NCI-H1694 treated with DMSO at 0.1 percent for 48 hours (cell line): ENCODE measurements at places on chromosomes 13 and 19.

- peak; percentile 19 for DNase-seq
These were observed 749 bp downstream of the GATAD2A start for GRCh38 chr19:19405971-19406877.

DNA sequence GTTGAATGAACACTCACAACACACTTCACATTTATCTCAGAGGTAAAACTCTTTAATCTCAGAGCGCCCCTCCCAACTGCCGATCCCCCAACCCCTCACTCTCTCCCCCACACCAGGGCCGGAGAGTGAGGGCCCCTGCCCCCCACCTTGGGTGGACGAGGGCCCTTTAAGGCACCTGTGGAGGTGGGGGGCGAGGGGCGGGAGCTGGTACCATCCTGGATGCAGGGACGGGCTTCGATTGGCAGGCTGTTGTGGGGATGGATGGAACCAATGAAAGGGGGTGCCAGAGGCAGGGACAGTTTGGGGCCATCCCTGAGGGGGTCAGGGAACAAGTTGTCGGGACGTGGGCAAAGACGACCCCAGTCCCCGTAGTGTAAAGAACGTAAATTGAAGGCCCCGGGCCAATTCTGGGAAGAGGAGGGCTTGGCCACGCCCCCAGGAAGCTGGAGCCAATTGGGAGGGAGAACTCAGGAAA, 1.7 kb upstream of the PNKP start:
- no peak for DNase-seq

GRCh38 chr19:47209319-47210179, 21.4 kb downstream of the BBC3 start:
- no peak for DNase-seq

DNA sequence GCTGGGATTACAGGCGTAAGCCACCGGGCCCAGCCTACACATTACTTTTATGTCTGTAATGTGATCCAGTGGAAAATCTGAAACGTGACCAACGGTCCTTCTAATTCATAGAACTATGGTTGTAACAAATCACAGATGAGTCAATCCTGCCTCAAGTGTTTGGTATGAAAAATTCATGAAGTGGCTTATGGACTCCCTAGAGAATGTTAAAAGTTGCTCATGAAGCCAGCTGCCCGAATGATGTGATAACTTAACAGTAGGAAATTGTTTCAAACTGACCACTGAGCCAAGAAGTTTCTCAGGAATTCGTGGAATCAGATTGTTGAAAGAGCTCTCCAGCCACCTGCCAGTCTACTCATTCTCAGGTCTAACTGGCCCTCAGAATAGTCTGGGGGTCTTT, 59.4 kb upstream of the FARP1 start:
- no peak for DNase-seq

GRCh38 chr13:48838193-48838973, 137.3 kb upstream of the FNDC3A start:
- DNase-seq = no peak

DNA sequence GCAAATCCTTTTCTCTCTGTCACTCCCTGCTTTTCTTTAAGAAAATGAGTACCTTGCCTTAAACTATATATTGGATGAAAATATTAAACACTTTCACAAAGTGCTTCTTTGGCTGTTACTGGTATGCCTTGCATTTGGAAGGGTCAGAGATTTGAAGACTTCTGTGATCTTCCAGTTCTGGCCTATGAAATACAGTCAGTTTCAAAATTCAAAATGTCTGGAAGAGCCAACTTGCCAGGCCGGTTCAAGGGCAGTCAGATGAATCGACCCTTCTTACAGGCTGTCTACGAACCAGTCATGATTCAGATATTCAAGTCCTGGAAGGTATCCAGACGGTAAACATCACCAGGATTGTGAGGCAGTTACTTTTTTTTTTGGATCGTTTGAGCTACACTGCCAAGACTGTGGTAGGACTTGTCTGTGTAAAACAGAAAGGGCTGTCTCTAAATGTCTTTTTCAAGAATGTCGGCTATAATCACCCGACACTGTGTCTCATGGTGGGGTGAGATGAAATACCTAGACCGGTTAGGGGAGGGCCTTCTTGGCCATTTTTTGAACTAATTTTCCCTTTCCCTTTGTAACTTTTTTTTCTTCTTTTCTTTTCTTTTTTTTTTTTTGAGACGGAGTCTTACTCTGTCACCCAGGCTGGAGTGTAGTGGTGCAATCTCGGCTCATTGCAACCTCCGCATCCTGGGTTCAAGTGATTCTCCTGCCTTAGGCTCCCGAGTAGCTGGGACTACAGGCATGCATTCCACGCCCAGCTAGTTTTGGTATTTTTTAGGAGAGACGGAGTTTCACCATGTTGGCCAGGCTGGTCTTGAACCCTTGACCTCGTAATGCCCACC, 11.2 kb downstream of the ACTN4 start:
- DNase-seq = peak; percentile 82

GRCh38 chr13:36717966-36718545, 44.2 kb downstream of the SERTM1 start:
- no peak for DNase-seq

DNA sequence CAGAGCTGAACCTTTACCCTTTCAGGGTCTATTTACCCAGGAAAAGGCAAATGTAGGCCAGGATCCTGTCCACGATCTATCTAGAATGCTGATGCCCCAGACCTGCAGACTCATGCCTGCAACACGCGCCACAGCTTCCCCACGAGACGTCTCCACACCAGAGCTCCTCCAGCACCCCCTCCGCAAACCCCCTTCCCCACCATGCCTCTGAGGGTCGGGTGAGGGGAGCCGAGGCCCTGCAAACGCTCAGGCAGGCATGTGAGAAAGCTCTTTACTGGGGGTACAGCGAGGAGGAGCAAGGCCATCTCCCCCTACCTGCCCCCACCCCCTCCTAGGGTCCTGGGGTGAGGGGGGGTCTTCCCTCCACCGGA, 8.9 kb downstream of the DYRK1B start:
- no peak for DNase-seq

- DNase-seq = no peak
These were observed 166.1 kb downstream of the ITGBL1 start for GRCh38 chr13:101618440-101619187.

DNA sequence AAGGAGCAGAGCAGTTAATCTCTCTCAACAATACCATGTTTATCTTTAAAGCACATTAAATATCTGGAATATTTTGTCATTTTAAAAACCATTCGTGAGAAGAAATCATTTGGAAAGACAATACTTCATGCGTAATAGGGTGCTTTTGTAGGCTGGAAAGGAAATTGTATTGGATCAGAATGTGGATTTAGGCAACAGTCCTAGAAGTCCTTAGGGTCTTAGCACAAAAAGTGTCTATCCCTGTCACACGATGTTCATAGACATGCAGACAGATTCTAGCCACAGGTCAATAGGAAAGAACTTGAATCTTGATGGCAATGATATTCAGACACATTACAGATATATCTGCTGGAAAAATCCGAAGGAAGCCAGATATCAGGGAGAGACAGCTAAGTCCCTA, 156.0 kb downstream of the KCTD12 start:
- DNase-seq = no peak

GRCh38 chr19:51292971-51293370, 18.5 kb upstream of the IGLON5 start:
- DNase-seq = no peak

DNA sequence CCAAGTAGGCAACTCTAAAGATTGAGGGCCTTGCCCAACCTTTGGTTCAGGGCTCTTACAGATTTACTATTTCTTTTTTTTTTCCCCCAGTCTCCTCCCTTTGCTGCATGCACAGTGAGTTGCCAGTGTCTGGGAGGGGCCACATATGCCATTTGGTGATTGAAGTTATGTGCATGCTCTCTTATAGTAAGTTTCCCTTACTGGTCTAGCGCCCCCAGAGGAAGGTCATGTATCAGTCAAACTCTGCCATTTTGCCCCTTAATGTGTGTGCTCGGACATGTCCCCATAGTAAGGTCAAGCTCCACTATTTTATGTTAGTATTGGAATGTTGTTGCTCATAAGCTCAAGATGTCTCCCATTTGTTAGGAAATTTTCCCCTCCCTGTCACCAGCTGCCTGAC, 1138.0 kb upstream of the SLC10A2 start:
- no peak for DNase-seq

GRCh38 chr13:99302637-99303505, 4.3 kb downstream of the GPR183 start:
- DNase-seq = no peak

DNA sequence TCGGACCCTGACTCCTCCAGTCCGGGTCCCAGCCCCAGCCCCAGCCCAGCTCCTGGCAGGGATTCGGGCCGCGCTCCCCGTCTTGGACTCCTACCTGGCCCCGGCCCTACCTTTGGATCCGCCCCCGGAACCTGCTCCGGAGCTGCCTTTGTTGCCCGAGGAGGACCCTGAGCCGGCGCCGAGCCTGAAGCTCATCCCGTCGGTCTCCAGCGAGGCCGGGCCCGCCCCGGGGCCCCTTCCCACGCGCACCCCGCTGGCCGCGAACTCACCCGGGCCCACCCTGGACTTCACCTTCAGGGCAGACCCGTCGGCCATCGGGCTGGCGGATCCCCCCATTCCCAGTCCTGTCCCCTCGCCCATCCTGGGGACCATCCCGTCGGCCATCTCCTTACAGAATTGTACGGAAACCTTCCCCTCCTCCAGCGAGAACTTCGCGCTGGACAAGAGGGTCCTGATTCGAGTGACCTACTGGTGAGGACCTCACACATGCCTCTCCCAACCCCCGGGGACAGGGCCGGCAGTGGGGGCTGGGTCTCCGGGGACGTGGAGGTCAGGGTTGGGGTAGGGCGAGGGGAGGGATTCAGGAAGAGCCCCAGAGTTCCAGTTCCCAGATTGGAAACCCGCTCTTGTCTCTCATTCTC, 732 bp downstream of the SELENOV start:
- no peak for DNase-seq

DNA sequence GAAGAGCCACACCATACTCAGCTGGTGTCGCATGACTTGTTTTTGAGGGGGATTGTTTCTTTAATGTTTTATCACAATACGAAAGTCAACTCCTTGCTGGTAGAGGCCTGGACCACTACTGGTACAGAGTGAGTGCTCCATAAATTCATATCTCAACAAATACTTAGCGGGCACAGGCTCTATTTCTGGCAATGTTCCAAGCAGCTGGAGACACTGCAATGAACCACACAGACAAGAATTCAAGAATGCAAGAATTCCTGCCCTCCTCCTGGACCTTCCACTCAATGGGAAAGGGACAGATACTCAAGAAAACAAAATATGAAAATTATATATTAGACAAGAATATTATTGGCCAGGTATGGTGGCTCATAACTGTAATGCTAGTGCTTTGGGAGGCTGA, 5.1 kb upstream of the FXYD5 start:
- no peak for DNase-seq

DNA sequence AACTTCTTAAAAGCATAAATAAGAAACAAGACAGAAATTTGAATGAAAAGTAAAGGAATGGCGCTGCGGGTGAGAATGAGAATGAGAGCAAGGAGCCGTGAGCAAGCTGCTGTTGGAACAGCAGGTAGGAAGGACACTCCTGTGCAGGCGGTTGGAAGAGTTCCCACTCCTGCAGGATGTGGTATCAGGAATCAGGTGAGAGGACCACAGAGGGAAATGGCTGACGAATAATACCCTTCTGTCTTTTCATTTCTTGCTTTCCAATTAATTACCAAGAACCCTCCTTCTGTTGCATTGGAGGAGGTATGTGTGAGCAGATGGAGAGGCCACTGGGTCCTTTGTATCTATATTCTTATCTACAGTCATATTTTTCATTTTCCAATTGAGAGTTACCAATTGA, 1504.2 kb downstream of the EFNB2 start:
- no peak for DNase-seq

DNA sequence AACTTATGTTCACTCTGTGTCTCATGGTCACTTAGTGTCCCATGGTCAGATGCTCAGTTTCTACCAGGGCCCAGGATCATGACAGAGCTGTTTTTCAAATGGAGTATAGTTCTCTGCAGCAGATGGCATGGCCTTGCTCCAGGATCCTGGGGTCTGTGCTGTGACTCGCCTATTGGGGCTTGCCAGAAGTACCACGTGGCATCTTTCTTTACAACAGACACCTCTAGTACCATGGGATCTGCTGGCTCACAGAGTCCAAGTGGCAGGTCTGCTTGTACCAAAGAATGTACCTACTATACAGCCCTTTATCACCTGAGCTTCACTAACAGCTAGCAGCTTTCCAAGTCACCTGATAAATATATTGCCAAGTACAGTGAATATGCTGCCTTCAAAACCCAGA, 6.0 kb upstream of the RNF6 start:
- peak; percentile 86 for DNase-seq

DNA sequence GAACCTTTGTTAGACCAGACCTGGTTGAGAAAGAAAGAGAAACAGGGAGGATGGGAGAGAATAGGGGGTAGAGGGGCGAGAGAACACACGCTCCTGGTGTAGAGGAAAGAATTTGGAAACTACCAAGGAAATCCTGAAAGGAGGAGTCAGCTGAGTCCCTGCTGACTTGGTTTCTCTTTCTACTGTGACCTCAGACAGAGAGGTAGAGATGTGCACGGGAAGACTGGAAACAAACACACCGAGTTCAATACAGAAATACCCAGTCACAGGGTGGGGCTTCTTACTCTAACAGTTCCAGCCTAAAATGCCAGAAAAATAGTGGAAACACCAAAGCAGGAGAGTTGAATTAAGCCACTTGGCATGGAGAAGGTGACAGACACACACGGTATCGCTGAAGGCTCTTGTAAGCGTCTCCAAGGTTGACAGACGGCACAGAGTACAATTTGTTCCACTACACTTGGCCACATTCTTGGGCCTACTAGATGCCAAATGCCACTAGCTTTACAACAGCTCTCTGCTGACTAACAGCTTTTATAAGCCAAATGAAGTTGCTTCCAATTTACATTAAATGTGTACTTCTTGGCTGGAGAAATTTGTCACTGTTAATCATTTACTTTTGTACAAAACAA, 28.1 kb downstream of the LATS2 start:
- DNase-seq = peak; percentile 31

DNA sequence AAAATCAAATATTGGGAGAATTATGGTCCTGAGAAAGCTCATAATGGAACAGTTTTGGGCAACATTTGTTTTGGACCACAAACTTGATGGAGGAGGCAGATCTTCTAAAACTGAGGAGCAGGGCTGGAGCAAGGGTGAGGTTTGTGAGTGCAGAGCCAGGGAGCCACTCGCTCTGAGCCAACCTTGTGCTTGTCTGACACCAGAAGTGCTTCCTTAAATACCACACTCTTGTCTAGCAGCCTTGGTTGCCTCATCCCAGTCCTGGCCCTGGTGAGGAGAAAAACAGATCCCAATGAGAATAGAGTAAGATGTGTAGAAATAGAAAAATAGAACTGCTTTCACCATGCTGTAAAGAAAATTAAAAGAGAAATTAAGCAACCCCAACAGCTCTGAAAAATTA, 6.7 kb downstream of the ZNF317 start:
- DNase-seq = no peak

DNA sequence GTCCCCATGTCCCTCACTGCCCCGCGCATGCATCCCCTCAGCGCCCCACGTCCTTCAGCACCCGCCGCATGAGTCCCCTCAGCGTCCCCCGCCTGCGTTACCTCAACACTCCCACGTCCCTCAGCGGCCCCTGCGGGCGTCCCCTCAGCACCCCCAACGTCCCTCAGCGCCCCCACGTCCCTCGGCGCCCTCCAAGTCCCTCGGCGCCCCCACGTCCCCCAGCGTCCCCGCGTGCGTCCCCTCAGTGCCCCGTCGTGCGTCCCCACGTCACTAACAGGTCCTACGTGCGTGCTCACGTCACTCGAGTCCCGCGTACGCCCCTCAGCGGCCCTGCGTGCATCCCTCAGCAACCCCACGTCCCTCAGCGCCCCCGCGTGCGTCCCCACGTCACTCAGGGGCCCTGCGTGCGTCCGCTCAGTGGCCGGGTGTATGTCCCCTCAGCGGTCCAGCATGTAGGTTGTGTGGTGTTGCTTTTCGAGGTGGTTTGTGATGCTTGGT, 19.5 kb upstream of the GAS6 start:
- DNase-seq = no peak

- DNase-seq = no peak
These were observed 150.6 kb downstream of the KCTD12 start for GRCh38 chr13:76735641-76736040.
